ENCODE measurements at places on chromosomes 12 and 14.

GRCh38 chr14:24397639-24398292, 1.0 kb upstream of the NYNRIN start:
- DNase-seq: no peak

DNA sequence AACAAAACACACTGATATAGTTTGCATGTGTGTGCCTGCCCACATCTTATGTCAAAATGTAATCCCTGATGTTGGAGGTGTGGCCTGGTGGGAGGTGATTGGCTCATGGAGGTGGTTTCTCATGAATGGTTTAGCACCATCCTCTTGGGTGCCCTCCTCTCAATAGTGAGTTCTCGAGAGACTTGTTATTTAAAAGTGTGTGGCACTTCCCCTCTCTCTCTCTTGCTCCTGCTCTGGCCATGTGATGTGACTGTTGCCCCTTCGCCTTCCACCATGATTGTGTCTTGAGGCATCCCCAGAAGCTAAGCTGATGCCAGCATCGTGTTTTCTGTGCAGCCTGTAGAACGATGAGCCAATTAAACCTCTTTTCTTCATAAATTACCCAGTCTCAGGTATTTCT, 454.1 kb upstream of the DCN start:
- no peak for DNase-seq

DNA sequence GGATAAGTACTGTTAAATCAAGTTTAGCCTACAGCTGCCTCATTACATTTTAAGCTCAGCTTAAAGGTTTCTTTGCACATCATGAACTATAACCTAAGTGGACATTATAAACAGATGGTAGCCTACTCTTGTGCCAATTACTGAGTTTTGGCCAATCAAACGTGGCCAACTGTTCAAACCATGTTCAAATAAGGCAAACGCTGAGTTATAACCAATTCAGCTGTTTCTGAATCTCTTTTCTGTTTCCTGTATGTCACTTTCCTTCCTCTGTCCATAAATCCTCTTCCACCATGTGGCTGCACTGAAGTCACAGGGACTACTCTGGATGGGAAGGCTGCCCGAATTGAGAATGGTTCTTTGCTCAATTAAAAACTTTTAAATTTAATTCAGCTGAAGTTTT, 98.4 kb downstream of the BCAT1 start:
- no peak for DNase-seq

DNA sequence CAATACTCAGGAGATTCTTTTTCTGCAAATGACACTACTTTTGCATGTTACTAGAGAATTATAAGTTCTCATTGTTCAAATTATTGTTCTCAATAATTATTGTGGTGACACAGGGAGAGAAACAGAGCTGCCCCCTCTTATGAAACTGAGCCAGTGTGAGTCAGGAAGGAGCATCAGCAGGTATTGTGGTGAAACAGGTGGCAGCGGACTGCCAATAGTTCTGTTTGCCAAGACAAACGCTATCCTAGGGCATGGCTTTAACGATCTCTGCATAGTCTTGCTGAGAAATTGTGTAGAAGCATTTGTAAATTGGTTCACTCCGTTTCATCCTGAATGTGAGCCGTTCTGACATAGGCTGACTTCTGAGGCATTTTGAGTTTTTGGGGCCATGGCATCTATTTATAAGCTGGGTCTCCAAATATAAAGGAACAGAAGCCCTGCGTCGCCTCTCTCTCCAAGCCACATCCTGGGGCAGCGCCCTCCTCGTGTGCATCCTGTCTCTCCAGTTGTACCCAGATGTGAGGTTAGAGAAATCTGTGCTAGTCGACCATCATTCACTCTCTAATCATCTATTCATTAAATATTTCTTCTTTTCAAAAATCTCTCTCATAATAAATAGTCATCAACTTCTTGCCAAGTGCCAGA, 15.8 kb upstream of the PPP4R4 start:
- no peak for DNase-seq

DNA sequence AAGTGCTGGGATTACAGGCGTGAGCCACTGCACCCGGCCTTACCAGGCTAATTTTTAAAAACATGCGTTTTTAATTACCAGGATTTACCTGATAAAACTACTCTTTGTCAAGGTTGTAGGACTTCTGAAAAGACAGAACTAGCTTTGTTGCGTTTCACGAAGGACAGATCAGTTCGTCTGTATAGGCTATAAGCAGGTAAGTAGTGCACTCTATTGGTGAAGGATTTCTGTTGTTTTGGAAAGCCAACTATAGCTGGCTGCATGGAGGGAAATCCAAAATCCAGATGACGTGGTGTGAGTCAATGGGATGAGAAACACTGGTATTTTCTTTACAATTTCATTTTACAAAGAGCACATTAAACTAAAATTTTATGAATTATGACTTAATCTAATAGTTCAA, 14.6 kb downstream of the GNPNAT1 start:
- DNase-seq: no peak

- DNase-seq: no peak
Observed at GRCh38 chr12:113244478-113244958, 23.3 kb downstream of the TPCN1 start.

GRCh38 chr14:50139192-50139591, 22.8 kb upstream of the VCPKMT start:
- no peak for DNase-seq

- DNase-seq: no peak
Observed at GRCh38 chr12:131507881-131508280, 203.0 kb upstream of the SFSWAP start.

Measured in GM13976 (cell line).